ENCODE measurements at places on chromosomes 6 and 20.
A peak's percentile ranks its signal among the peaks of the same experiment; 100 is the strongest.

DNA sequence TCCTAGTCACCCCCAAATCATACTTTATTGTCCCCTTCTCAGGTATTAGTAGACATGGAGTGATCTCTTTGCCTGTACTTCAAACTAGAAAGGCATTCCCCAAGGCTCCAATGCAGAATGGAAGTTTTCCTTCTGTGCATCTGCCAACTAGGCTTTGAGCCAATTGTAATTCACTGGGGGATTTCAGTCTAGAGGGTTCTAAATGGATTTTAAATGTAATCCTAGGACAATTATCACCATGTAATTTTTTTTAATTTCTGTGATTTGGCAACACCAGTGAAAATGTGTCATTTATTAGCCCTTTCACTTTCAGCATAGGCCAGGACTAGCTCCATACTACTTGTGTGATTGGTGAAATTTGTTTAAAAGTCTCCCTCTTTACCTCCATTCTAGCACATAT is 557.6 kb upstream of the MARCKS start:
- DNase-seq, result no peak

- no peak for DNase-seq
These were observed 68.0 kb downstream of the FKBP5 start for GRCh38 chr6:35620706-35621105.

DNA sequence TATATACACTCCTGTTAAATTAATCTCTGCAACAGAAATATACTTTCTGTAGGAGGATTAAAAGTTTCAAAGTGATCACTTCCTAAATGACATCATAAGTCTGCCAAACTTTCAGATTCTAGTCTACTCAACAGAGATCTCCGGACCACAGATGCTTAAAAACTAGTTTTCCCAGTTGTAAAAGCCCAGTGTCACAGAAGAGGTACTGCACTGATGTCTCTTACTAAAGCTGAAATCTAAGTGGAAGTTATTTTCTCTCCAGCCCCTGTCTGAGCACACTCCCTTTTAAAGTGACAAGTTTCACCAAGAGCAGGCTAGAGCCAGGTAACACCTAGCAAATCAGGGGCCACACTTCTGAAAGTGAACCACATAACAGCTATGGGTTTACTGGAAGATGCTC is 71.6 kb upstream of the DST start:
- no peak for DNase-seq

DNA sequence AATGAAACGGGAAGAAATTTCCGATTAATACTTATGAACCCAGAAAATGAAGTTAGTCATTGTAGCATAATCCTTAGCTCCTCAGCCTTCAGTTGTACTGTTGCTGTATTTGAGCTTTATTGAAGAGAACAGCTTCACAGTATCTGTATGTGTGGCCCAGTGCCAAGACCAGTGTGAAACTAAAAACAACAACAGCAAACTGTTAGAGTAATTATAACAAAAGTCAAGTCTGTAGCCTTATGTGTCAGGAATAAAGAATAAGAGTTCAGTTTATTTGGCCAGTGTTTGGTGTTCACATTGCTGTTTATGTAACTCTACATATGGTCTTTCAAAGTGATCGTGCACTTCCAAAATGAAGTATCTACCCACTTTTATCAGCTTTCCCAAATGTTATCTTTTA is 70.9 kb downstream of the ARID1B start:
- DNase-seq, result no peak

- DNase-seq, result no peak
These were observed 1.3 kb upstream of the VSX1 start for GRCh38 chr20:25083141-25083772.

- DNase-seq, result no peak
These were observed 137.3 kb downstream of the ZFAND3 start for GRCh38 chr6:37956711-37957275.

DNA sequence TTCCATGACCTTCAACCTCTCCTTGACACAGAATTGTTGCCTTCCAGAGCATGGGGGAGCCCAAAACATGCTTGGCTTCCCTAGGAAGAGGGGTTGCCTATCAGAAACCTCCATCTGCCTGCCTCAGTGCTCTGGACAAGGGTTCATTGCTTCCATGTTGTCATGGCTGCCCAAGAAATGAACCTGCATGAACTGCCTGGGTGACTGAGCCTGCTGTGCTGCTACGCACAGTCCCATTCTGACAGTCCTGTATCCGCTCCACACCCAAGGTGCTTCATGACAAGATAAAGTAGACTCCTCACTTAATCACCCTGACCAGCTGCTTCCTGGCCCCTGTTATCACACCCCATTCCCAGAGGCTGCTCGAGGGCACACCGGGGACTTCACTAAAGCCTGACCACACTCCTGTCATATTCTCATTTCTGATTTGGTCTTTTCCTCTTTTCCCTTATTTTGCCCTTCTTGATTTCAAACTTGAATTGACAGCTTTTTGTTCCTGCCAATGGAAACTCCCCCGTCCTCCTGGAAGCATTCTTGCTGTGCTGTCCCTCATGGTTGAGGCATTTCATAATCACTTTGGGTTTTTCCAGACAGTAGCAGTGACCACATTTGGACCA is 31.9 kb downstream of the GMPR start:
- no peak for DNase-seq

- no peak for DNase-seq
These were observed 672.6 kb downstream of the MAFB start for GRCh38 chr20:40016392-40016791.

GRCh38 chr20:32535316-32535952 is 49.7 kb downstream of the NOL4L start:
- no peak for DNase-seq

DNA sequence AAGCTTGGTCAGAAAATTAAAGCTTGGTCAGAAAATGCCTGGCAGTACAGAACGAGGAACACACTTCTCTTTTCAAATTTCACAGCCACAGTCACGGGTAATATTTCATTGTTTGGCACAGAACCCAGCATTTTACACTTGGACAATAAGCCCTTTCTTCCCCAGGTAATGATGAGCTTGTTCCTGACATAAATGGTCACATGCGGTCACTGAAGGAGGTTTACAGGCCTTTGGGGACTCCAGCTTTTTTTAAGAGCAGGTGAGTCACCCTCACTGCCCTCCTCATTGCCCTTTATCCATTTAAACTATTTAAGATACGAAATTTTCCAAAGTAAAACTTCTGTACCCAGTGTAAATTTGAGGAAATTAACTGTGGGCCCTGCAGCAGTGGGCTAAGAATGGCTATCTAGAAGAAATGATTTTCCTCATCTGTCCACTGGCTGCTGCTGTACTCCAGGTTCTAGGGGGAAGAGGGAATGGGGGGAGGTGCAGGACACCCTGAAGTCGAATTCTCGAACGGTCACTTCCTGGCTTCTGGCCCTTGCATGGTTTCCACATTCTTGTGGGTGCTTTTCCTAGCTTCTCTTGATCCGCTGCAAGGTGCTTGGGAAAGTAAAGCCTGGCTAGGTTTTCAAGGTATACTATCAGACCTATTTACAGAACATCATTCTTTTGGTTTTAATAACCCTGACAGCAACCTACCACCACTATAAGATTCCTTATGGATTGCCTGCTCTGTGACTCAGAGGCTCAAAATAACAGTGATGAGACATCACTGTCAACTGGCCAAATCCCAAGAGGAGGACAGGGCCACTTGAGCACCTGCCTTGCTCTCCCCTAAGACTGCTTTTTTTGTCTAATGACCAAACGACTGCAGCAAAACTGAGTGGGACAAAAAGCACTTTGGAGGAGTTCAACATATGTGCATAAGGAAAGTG is 75.8 kb downstream of the PREP start:
- DNase-seq, result peak; percentile 67

- no peak for DNase-seq
These were observed 11.8 kb upstream of the FAM184A start for GRCh38 chr6:119090256-119090655.

GRCh38 chr6:17349427-17349826 is 44.0 kb upstream of the CAP2 start:
- DNase-seq, result no peak

DNA sequence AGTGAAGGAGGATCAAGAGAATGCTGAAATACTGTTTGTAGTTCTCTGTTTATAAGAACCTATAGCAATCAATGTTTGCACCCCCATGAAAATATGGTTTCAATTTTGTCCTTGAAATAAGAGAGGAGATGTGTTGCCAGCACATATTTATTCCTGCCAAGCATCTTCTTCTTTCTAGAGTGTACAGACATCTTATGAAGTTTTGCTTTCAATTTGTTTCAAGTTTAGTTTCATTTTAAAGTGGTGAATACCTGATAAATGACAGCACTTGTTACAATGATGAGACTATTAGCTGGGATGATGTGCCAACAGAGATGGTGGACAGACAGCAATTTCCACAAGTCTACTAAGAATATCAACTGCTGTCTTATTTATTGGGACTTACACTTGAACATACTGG is 39.2 kb upstream of the CENPW start:
- no peak for DNase-seq

GRCh38 chr6:89941031-89941762 is 46.9 kb downstream of the GJA10 start:
- DNase-seq, result peak; percentile 92

DNA sequence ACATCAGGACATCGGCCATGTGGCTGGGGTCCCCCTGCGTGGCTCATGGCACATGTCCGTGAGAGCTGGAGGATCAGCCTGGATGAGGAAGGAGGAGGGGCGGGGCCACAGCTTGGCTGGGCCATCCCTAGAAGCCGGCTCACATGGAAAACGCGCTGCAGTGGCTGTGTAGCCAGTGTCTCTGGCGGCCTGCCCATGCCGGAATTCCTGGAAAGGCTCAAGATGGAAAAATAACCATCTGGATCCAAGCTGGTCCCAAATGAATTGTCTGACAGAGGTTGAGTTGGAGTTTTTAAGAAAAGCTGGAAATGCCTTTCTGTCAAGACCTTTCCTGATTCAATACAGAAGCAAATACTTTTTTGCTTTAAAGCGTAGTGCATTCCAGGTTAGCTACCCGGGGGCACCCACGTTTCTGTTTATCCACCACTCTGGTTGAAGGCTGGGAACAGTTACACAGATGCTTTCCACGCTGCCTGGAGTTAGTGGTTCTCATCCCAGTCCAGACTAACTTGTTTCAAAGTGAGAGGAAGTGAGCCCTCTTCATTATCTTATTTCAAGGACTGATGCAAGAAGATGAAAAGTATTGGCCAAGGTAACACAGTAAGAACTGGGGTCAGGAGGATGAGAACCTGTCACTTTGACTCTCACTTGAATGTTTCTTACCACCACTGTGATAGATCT is 99.0 kb downstream of the GMPR start:
- DNase-seq, result peak; percentile 37

DNA sequence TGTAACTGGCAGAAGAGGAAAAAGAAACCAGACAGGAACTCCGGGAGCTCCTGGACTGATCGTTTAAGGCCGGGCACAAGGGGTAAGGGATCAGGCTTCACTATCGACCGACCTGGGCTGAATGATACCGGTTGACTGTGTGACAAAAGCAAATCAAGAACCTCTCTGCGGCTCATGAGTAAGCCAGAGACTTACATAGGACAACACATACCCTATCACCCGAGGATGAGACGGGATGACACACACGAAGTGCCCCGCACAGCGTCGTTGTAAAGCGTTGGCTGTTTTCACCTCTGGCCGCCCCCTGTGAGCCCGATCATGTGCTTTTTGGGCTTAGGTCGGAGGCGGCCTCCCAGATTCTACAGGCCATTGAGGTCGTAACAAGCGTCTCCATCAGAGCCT is 695 bp upstream of the TGIF2 start:
- DNase-seq, result peak; percentile 7

- no peak for DNase-seq
These were observed 178.7 kb downstream of the ATXN1 start for GRCh38 chr6:16582446-16583143.

DNA sequence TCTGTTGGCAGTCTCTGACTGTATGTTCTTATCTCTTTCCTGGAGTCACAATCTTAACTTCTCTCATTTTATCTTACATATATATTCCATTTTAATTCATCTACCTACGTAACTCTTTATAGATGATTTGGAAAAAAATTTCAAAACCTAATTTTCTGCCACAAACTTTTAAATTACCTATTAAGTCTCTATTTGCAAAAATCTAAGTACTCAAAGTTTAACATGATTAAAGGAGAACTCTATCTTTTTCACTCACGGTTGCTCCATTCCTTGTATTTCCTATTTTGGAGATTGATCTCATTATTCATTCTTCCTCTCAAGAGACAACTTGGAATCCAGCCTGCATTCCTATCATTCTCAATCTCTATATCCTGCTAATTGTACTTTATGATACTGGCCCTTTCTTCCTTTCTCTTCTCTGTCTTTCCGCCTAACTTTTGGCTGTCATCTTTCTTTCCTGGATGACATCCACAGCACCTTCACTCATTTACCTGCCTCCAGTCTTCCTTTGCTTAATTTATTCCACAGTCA is 1071.1 kb upstream of the CITED2 start:
- DNase-seq, result no peak

DNA sequence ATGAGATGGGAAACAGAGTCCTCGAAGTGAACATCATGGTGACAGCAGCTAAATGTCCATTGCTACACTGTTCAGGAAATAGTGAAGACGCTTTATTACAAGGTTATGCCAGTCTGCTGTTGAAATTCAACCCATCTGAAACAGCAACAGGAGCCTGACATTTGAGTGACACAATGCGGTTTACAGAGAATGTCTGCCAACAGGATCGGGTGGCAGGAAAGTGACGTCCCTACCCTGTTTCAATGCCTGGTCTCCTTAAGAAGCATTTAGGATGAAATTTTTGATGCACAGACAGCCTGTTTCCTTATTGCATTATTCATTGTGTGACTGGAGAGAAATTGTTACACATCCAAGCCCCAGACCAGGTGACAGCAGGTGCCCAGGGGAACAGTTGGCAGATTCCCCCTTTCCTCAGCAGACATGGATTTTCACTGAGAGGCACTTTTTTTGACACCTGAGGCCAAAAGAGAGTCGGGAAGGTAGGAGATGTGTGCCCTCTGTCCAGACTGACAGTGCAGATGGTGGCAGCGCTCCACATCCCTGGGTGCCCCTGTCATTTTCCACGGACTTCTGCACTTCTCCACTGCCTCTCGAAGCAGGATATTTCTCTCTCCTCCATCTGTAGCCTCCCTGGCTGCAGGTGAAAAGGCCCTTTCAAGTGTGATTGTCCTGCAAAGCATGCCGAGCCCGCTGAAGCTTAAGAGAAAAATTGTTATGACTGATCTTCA is 87.9 kb downstream of the BFSP1 start:
- DNase-seq, result no peak

DNA sequence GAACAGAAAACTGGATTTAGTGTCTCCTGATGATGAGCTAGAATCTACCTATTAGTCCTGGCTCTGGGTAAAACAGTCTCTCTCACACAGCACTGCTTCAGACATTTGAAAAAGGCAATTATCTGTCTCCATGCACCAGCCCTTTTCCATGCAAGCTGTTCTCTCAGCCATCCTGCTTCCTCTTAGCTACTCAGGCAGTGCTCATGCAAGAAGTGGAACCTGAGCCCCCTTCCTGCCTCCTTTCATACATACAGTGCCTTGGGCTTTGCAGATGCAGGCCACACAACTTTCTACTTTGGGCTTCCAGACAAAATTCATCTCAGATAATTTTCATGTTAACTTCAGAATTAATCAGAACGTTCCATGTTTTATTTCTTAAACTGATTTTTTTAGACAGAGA is 151.3 kb downstream of the RALGAPA2 start:
- no peak for DNase-seq

DNA sequence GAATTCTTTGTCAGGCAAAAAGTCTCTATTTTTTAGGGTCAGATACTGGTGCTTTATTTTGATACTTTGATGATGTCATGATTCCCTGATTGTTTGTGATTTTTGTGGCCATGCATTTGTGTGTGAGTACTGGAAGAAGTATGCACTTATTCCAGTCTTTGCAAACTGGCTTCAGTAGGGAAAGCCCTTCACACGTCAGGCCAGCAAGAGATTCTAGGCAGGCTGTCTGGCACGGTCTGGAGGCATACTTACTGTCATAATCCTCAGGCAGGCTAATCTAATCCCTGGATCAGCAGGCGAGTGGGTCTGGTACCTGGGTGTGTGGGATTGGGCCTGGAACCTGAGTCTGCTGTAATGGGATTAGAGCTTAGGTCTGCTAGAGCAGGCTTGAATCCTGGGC is 391.8 kb upstream of the MMS22L start:
- no peak for DNase-seq

All from prostate gland (tissue), 2 donors.